ENCODE measurements at places on chromosomes 16 and 17.

GRCh38 chr17:59669411-59669810, 37.8 kb downstream of the PTRH2 start:
- DNase-seq, result no peak

- DNase-seq, result no peak
Measured at GRCh38 chr16:83715217-83715920, 92.4 kb upstream of the HSBP1 start.

DNA sequence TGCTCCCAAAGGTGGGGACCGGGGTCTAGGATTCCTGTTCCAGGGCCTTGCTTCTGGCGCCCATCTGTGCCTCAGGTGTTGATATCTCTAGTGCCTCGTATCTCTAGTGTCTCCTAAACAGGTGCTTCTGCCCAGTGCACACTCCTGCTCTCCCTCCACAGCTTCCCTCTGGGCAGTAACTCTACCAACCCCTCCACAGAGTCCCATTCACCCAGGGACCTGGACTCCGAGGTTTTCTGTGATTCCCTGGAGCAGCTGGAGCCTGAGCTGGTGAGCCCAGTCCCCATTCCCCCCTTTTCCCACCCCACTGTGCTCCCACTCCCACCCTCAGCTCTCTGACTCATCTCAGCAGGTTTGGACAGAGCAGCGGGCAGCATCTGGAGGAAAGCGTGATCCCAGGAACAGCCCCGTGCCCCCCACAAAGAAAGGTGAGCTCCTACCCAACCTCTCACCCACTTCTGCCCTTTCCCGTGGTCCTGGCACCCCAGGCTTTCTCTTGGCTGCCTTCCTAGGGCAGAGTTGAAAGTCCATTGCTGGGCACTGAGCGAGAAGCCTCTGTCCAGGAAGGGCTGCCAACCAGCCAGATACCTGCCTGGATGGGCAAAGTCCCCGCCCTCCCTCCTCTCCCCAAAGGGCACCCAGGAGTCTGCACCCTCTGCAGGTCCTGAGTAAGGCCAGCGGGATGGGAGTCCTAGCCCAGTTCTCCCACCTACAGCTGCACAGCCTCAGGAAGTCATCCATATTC, 2.2 kb downstream of the ACBD4 start:
- no peak for DNase-seq

- no peak for DNase-seq
Measured at GRCh38 chr16:85104147-85104546, 8.1 kb downstream of the CIBAR2 start.

DNA sequence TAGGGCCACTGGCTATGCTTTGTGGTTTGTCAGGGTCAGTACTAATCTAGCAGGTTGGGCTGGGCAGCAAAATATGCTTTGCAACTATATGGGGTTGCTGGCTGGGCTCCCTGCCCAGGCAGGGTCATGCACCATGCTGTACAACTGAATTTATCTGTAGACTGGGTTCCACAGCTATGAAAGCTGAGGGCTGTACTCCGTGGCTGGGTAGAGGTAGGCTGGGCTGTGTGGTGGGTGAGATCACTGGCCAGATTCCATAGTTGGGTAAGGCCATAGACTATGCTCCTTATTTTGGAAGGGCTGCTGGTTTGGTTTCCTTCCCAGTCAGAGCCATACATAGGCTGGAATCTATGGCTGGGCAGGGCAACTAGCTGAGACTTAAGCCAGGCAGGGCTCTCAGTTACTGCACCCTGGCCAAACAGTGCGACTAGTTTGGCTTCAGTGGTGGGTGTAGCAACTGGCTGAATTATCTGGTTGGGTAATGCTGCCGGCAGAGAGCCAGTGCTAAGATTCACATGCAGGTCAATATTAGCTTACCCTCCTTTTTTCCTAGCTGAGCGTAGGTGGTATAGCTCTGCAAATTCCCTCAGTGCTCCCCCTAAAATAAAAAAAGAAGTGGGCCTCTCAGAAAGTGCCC, 769.1 kb upstream of the CDH8 start:
- DNase-seq, result no peak
